ENCODE measurements at places on chromosomes 2 and 18. TPM values are rescaled to one million over a fixed set of nuclear protein-coding genes. Genes with fewer than 3 reads are reported as not detected.

- H3K27me3 ChIP-seq: peaks cover 33% of the 10 kb centered on the region
- no peak overlapping the region for H3K27ac ChIP-seq
- DNase-seq: no peak
- H3K4me1 ChIP-seq: no peaks in the 10 kb centered on the region
Observed at GRCh38 chr18:47791461-47791985, 138.9 kb downstream of the SMAD2 start.

GRCh38 chr2:152924722-152925121, 206.3 kb downstream of the ARL6IP6 start:
- no peak overlapping the region for H3K4me3 ChIP-seq
- no peak for DNase-seq

DNA sequence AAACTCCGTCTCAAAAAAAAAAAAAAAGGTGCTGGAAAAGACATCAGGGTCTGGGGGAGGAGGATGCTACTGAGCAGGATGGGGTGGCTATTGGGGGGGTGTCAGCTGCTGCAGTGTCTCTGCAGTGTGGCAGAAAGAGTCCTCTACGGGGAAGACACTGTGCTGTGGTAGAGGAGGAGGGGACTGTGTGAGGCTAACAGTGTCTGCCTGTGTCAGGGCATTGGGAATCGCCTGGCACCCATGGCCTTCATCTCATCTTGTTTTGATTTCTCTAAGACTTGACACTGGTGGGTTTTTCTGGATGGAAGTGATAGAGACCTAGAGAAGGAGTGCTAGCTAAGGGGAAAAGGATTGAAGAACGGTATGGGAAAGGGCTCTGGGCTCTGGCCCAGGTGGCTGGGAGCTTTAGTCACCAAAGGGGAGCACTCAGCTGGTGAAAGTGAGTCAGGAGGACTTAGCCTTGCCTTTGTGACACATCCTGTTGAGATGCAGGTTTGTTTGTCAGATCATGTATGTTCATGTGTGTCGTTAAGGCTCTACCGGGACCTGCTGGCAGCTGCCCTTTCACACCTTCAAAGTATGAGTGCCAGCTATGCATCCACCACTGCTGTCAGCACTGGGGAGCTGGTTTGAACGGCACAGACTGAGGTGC, 58.0 kb downstream of the FARP2 start:
- H3K4me1 ChIP-seq: no peaks in the 10 kb centered on the region
- H3K36me3 ChIP-seq: peaks cover 5% of the 10 kb centered on the region
- H3K4me3 ChIP-seq: no peak overlapping the region
- H3K27ac ChIP-seq: no peak overlapping the region

DNA sequence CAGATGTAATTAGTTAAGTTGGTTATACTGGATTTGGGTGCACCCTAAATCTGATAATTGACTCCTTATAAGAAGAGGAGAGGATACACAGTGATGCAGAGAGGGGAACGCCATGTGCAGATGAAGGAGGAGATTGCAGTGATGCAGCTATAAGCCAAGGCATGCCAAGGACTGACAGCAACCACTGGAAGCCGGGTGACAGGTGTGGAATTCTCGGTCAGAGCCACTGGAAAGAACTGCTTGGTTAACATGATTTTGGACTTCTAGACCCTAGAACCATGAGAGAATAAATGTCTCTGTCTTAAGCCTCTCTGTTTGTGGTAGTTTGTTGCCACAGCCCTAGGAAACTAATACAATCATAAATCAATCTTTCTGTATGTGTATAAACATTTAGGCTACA, 403.3 kb upstream of the CDH20 start:
- H3K27ac ChIP-seq: no peak overlapping the region
- no peaks in the 10 kb centered on the region for H3K36me3 ChIP-seq
- H3K27me3 ChIP-seq: no peaks in the 10 kb centered on the region
- DNase-seq: no peak
- H3K4me1 ChIP-seq: no peaks in the 10 kb centered on the region

TEX44 gene
- not detected for total RNA-seq

GRCh38 chr18:34837769-34838272, 127.7 kb downstream of the DTNA start:
- H3K4me1 ChIP-seq: peaks cover 7% of the 10 kb centered on the region
- peaks cover 6% of the 10 kb centered on the region for H3K27me3 ChIP-seq

DNA sequence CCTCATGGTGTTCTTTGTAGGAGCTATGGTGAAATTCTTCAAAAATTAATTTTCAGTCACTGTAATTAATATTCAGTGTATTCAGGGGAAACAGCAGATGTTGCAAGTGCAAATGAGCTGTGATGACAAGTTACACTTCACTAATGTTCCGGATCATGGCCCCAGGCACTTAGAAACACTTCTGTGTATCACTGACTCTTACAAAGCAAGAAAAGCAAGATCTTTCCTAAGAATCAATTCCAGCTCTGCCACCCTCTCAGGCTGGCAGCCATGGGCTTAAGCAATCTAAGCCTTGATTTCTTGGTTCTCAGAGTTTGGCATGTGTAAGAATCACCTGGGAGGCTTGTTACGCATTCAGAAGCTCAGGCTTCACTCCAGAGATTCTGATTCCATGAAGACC, 78.0 kb downstream of the MARCHF4 start:
- H3K4me3 ChIP-seq: no peak overlapping the region
- H3K27me3 ChIP-seq: no peaks in the 10 kb centered on the region
- no peaks in the 10 kb centered on the region for H3K4me1 ChIP-seq
- no peaks in the 10 kb centered on the region for H3K36me3 ChIP-seq
- no peak overlapping the region for H3K27ac ChIP-seq
- no peak for DNase-seq
